ENCODE measurements at places on chromosomes 6 and 20.

DNA sequence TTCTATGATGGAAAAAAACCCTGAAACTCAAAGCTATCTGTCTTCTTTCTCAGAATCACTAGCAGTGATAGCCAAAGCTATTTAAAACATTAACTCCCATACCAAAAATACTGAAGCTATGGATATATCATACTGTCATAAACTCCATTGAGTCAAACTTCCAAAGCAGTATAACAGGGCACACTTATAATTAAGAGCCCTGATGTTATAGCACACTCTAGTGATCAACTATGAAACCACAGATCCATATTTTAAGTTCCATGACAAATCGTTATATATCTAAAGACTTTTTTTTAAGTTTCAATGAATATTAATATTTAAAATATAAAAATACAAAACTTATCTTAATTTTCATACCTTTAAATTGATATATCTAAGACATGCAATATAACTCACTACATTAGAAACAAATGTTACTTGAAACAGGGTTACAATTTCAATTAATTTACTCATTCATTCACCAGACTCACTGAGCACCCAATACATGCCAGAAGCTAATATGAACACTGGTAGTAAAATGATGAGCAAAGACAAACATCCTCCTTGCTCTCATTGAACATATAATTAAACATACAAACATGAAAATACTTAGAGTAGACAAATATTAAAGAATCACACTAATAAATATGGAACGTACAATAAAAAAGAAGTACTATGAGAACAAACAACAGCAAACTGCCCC is 69.3 kb downstream of the IBTK start:
- DNase-seq: no peak

- DNase-seq: no peak
These were observed 9.6 kb upstream of the LBP start for GRCh38 chr20:38336726-38337125.

- no peak for DNase-seq
These were observed 2.0 kb downstream of the GFRA4 start for GRCh38 chr20:3661060-3661813.

- DNase-seq: no peak
These were observed 150.3 kb upstream of the INSM1 start for GRCh38 chr20:20217621-20218020.

DNA sequence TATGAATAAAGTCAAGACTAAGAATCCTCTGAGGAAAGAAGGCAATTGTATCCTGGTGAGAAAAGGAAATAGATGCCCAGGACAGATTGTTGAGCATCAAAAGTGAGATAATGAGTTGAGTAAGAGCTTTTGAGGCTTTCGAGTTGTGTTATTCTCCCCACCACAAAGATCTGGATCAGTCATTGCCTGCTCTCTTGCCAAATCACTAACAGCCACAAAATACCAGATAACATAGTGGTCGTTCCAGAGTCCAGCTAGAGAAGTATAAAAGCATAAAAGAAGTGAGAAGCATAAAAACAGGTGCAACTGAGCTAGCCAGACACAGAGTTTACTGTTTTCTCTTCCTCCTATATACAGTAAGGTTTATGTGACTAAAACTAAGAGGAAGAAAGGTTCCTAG is 4.9 kb downstream of the SPINT4 start:
- no peak for DNase-seq

GRCh38 chr20:29743101-29743931 is 1514.1 kb upstream of the DEFB115 start:
- no peak for DNase-seq

DNA sequence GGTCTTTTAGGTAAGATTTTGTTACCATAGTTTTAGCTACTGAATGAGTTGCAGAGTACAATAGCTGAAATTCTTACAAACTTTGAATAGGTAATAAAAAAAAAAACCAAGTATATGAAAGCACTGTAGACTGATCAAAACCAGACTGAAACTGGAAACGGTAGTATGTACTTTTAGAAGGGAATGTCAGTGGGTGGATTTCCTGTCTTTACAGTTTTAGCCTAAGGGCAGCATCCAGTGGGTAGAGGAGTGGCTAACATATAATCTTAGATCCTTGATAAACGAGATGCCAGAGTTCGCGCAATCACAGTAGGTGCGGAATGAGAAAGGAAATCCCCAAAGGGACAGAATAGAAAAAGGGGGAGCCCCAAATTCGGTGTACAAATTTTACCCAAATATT is 385.9 kb upstream of the RUNX2 start:
- no peak for DNase-seq

DNA sequence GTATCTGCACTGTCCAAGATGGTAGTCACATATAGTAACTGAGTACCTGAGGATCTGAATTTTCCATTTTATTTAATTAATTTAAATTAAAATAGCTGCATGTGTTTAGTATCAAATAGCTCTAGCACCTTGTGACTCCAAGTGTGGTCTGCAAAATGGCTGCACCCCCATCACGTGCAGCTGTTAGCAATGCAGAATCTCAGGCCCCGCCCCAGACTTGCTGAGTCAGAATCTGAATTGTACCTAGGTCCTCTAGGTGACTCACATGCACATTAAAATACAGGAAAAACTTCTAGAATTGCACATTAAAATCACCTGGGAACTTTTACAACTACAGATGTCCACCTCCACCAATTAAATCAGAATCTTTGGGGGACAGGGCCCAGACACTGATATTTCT is 19.2 kb upstream of the FAM83C start:
- DNase-seq: peak; percentile 67

GRCh38 chr6:167705211-167705750 is 121.4 kb upstream of the AFDN start:
- no peak for DNase-seq

DNA sequence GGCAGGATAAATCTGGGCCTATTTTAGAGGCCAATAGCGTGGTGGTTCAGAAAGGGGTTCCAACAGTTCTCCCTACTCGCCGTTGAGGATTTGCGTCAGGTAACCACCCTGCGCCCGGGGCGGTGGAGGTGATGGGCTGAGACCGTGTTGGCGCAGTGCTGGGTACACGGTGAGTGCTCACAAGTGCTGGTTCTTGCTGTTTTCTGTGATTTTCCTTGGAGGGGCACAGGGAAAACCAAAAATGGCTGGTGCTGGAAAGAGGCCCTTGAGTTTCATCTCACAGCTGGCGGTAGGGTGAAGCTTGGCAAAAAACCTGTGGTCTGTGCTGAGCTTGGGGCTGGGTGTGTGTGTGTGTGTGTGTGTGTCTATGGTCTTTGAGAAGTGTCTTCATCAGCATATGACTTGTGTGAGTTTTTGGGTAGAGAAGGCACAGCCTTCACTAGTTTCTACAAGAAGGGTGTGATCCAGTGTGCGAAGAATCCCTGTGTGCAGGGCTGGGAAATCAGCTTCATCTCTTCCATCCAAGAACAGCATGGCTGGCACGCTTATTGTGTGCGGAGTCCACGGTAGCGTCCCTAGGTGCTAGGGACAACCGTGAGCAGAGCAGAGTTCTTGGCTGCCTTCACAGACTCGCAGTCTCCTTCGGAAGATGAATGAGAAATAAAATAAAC is 35.3 kb upstream of the SCRT2 start:
- no peak for DNase-seq

DNA sequence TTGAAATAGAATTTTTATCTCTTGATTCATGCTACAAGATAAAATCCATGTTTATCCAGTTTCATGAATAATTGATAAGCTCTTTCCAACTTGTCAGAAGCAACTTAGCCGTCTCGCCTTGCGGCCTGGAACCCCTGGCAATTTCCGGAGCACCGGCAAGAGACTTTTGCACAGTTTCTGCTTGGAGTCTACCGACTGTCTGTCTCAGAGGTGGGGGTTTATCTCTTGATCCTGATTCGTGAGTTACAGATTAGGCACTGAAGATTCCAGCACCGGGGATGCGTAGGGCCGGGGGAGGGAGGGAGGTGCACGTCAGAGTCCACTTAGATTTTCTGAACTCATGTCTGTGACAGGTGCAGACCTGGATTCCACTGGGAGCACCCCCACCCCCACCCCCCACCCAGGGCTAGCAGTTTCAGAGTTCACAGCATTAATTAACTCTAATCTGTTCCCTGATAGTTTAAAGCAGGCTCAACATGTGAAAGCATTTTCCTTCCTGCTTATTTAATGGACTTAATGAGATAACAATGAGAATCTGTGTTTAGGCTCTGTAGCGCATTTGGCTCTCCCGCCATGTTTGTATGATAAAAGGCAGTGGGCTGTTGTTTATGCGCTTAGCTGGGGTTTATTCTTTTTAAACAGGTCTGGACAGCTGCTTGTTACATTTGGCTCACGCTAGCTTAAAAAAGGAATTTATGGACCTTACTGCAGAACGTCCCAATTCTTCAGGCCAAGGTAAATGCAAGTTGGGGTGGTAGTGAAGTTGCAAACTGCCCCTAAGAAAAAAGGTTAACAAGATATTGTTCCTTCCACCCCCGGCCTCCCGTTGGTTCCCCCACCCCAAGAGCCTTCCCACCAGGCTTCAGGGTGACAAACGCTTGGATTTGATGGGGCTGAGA is 8.1 kb upstream of the APCDD1L start:
- no peak for DNase-seq

DNA sequence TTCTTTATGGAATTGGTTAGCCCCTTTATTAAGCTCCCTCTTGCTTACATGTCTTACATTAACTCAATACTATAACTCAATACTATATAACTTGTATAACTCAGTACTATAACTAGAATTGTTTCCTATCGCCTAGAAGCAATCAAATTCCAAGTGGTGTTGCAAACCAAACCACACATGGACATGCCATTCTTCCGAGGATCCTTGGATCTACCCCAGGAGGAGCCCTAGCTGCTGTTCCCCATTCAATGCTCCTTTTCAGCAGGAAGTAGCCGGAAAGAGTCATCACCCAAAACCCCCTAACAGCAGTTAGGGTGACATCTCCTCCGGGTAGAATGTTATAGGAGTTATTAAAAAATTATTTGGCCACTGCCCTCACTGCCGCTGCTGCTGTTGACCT is 40.5 kb downstream of the PLN start:
- no peak for DNase-seq

GRCh38 chr6:12791371-12791770 is 74.8 kb downstream of the PHACTR1 start:
- no peak for DNase-seq

GRCh38 chr6:16832721-16833120 is 71.5 kb upstream of the ATXN1 start:
- DNase-seq: no peak

- no peak for DNase-seq
These were observed 235.9 kb upstream of the SUPT3H start for GRCh38 chr6:45613656-45614055.

DNA sequence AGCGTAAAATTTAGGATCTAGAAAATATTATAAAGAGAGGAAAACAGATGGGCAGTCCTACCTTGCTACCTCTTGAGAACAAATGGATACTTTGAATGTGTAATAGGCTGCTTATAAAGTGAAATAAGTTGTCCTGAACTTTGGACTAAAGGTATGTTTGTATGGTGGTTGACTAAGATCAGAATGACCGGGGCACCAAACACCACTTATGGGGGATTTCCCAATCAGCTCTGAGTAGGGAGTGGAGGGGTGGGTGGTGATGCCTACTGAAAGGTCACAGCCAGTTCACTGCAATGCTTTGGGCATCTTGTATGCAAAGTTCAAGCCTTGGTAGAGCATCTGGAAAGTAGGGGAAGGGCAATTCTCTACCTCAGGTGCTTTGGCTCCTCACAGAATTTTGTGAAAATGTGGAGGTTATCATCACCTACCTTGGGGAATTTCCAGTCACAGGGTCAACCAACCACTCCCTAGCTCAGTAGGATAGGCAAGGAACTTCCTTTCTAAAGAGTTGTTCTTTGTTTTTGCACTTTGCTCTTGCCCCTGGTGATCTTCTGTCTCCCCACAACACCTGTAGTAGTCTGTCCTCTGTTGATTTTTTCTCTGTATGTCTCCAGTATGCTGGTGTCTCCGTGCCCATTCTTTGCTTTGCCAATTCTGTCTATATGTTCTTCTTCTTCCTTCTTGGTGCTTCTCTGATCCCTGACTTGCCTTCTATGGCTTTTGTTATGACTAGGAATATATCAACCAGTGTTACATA is at the start of gene TRIM31:
Gene TRIM31 (minus strand): TSS at position 88 of the 757 bp plus-strand sequence. CDS start 285 bp downstream, outside the sequence.
- DNase-seq: no peak

DNA sequence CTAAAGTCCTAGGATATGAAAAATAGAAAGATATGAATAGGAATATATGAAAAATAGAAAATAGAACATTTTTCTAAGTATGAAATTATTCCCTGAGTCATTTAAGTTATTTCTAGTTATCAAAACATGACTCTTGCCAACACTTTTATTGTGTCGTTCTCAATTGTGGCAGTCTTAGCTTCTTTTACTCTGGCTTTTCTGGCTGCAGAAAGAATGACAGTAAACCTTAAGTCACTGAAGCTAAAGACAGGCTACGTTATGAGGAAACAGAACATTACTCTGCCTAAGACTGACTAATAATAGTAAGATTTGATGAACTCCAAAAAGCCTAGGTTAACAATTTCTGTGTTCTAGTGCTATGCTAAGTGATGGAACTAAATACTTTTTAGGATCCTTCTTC is 74.6 kb downstream of the AIG1 start:
- no peak for DNase-seq

DNA sequence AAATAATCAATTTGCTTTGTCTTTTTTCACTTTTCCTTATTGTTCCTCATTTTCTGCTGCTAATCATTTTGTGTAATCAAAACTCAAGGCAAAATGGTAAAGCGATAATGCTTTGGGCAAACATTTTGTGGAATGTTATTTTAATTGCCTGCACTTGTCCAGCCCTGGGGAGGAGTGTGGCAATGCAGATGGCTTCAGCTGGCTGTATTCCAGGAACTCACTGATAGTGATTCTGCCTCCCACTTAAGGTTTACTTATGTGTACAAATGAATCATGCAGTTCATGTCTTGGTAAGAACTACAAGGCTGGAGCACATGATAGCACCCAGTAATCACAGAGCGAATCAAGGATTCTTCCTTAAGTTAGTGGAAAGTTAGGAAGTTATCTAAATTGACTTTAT is 107.8 kb downstream of the COL19A1 start:
- no peak for DNase-seq

DNA sequence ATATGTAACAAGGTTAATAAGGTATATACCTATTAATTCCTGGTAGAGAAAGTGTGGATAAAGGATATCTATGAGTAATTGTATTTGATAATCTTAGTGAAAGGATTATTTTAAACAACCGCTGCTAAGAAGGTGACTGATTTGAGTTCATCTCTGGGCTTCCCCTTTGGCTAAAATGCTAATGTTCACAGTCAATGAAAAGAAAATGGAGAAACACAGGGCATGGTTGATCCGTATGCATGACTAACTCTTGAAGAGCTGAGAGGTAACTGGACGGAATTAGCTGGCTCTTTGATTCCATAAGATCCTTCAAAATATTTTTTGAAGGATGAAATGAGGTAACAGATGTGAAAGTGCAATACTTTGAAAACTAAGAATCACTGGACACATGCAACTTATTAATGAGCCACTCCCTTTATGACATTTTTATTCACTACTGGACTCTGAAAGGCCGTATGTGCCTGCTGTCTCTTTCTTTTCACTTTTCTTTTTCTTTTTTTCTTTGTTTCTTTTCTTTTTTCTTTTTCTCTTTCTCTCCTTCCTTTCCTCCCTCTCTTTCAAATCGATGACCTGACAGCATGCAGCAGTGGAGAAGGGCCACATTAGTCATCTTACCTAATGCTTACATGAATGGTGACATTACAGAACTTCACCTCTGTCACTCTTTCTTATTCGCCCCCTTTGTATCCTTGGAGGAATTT is 464.6 kb downstream of the CDKAL1 start:
- no peak for DNase-seq
